Left hindlimb (tissue), 1 donor: ENCODE measurements at places on chromosomes 1 and 21.

DNA sequence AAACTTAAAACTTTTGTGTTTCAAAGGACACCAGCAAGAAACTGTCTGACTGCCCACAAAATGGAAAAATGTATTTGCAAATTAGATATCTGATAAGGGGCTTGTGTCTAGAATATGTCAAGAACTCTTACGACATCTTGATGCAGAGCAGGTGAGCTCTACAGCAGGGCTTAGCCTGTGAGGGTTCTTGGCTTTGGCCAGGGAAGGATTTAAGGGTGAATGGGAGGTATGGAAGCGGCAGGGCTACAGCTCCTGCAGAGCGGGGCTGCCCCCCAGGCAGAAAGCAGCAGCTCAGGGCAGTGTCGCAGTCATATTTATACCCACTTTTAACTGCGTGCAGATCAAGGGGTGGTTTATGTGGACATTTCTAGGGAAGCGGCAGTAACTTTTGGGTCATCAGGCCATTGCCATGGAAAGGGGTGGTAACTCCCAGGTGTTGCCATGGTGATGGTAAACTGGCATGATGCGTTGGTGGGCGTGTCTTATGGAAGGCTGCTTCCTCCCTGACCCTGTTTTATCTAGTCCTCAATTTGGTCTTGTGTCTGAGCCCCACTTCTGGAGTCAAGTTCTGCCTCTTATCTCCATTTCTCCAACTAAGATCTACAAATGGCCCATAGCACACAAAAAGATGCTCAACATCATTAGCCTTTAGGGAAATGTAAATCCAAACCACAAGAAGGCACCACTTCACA is 23.2 kb downstream of the MORN1 start:
- DNase-seq, result no peak

DNA sequence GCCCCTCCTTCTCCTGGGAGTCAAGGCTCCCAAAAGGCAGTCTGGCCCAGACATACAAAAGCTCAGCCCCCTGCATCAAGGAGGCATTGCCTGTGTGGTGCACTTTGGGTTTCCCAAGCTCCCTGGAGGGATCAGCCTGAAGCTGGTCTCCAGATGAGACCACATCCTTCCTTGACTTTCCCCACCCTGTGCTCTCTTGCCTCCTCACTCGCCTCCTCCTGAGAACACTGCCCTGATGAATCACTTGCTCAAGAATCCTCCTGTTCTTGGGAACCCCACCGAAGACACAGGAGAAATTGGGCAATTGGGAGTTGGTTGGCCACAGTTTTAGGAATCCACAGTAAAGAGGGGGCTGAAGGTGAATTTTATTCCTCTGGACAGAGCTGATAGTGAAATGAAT is 34.8 kb upstream of the LYST start:
- DNase-seq, result no peak

DNA sequence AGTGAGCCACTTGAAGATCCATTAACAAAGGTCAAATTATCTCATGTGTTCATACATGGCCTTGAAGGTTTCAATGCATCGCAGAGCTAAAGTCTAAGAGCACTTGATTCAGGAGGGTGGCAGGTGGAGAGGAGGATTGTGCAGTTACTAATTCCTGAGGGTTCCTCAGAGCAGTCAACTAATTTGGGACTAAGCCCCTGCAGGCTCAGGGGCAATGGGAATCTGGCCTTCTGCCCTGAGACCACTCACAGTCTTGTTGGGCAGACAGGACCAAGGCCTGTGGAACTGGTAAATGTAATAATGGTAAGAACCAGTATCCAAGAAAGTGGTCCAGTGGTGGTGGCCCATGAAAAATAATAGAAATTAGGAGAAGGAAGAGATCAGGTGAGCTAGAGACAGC is 127.4 kb upstream of the HMGB4 start:
- DNase-seq, result no peak

DNA sequence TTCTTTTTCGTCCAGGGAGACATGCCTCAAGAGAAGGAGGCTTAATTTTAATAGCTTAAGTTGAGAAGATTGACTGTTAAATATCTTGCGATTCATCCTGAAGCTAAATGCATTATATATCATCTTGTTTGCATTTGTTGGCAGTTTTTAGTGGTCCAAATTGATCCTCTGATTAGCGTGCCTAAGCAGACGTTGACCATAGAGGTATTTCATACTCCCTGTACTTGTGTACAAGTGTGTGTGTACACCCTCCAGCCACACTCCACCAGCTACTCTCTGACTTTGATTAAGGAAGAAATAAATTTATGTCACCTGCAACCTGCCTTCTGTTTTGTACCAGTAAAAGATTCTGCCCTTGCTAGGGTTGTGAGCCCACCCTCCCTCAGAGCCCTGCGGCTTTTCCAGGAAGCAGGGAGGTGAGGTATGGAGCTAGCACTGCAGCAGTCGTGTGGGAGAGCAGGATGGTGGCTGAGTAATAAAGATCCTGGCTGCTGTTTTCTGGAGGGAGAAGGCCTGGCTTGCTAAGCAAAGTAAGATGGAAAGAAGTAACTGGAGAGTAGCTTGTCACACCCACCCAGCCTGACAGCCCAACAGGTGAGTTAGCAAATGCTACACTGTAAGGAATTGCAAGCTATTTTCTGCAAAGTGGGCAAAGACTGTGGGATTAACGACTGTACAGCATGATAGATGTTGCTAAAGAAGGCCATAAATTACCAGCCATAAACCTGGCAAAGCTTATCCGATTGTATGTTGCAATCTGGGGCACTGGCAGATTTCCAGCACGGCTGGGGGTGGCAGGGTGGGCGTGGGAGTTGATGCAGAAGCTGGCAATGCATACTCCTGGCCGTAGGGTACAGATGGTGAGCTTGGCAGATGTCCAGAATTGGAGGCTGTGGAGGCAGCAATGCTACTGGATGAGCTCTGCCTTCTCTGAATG is 170.2 kb downstream of the TNR start:
- no peak for DNase-seq

GRCh38 chr1:247286134-247286670 is 30.3 kb downstream of the VN1R5 start:
- DNase-seq, result no peak

GRCh38 chr1:169091480-169091941 is 15.0 kb upstream of the ATP1B1 start:
- DNase-seq, result no peak

DNA sequence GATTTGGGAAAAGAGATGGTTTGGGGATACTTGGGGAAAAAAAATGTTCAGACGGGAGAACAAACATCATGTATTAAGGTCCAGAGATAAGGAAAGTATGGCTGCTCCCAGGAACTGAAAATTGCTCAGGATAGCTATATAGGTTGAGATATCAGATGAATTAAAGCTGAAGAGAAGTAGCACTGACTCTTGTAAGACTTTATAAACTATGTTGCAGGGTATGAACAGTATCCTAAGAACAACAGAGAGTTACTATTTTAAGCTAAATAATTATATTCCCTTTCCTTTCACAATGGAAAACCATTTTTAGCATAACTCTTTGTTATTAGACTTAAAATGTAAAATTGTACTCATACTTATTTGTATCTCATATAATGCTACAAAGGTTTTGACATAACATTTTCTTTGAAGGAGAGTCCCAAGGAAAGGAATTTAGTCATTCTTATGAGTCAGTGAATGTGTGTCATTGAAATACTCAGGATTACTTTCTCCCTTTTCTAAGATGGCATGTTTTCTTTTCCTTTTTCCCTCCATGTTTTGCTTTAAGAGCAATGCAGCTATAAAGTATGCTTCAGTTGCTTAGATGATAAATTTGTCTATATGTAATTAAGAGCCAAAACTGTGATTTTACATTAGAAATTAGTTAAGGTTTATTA is 139.4 kb upstream of the KIAA1614 start:
- no peak for DNase-seq

- no peak for DNase-seq
These were observed 4.6 kb downstream of the BLACAT1 start for GRCh38 chr1:205451202-205451601.

- DNase-seq, result peak; percentile 28
These were observed 23.7 kb upstream of the TMEM54 start for GRCh38 chr1:32924881-32925344.
